ENCODE measurements at places on chromosomes 7 and 10.
A peak's percentile ranks its signal among the peaks of the same experiment; 100 is the strongest.

- no peak for DNase-seq
Observed at GRCh38 chr10:102612964-102613275, 31.4 kb upstream of the TRIM8 start.

DNA sequence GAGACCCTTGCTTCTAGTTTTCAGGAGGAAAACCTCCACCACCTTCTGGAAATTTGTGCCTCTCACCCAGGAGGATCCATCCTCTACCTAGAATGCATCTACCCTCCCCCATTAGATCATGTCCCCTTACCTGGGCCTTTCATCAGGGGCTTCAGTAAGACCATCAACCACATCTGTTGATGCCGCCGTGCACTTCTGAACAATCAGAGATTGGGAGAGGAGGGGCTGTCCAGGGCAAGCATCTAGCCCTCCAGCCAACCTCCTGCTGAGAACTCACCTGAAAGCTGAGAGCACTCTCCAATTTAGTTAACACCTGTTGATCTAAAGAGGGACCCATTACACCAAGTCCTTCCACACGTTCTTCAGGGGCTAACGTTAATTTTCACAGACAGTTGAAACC, 57.6 kb upstream of the PIK3CG start:
- DNase-seq = no peak

DNA sequence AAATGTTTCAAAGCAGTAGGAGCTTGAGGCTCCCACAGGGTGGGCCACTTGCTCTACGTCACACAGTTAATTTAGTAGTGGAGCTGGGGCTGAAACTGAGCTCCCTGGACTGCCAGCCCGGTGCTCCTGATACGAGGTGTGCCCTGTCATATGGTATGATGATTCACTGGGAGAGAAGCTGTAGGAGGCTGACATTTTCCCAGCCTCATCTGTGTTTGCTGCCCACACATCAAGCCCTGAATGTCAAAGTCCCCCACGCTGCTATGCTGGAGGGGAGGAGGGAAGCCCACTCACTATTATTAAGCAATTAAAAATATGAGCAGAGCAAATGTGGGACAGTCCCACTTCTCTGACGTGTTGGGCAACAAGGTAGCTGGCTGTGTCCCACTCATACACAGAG, 81.2 kb upstream of the SORCS3 start:
- no peak for DNase-seq

GRCh38 chr7:116518961-116519360, 5.9 kb upstream of the CAV1 start:
- DNase-seq = no peak

DNA sequence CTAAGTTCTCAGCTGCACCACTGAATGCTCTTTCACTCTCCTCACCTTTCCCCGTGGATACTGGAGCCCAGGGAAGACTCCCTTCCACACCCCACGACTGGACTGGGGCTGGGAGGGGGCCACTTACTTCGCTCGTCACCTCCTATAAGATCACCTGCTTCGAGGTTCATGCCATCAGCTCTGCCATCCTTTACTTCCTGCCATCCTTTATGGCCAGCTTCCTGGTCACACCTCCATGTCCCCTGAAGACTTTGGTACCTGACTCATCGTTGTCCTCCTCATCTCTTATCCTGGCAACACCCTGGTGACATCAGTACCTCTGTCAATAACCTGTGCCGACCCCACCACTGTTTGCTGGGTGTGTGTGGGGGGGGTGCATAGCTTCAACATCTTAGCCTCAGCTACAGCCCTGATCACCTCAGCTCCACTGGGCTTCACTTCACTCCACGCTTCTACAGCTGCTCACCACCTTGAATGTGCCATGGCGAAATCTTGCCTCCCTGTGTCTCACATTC, 8.7 kb upstream of the VDAC2 start:
- DNase-seq = no peak

DNA sequence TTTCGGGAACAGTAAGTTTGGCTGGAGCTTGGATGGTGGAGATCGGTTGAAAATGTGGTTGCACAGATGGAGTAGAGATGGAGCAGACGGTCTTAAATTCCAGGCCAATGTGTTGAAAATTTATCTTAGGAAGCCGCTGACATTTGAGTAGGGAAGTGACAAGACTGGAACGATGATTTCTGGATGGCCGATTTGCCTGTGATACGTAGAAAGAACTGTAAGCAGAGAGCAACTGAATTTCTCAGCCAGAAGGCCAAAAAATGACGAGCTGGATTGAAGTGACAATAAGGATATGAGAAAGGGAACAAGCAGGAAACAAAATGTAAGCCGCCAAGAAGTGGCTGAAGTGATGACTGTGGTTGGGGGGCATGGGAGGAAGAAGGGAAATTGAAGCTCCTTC, 687 bp upstream of the ARMC3 start:
- DNase-seq = no peak

GRCh38 chr10:73126343-73126742, 16.1 kb downstream of the NUDT13 start:
- DNase-seq = no peak

DNA sequence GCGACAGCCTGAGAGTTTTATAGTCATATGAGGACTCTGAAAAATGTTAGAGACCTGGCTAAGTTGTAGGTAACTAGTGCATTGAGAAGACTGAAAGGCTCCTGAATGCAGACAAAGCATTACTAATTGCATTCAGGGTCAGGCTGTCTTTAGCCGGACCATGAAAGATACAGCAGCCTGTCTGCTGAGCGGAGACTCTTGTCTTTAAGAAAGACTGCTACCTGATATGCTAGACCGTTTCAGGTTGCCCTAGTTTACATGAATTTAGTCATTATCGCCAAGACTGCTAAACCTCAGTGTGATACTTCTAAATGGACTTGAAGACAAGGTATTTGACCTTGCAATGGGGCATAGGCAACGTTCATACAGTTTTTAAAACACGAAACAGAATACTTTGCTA, 81.2 kb downstream of the BMPR1A start:
- DNase-seq = no peak

DNA sequence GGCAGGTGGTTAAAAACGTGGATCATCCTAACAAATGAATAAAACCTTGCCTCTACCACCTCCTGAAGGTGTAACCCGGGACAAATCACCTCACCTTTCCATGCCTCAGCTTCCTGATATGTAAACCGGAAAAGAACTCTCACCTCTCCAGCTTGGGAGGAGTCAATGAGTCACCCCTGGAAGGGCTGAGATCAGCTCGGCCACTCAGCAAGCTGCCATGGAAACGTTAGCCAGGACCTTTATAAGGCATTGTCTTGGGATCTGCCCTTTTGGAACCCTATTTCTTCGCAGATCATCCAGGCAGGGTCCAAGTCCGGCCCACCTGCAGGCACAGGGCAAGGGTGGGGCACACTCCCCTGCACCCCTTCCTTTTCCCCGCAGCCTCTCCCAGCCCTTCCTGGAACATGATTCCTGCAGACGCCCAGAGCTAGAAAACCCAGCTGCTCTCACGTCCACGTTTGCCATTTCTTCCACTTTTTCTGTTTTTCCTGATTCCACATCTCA, 81.6 kb upstream of the PFKP start:
- DNase-seq = peak; percentile 52

GRCh38 chr10:63633677-63634487, 112.7 kb downstream of the REEP3 start:
- peak; percentile 39 for DNase-seq

DNA sequence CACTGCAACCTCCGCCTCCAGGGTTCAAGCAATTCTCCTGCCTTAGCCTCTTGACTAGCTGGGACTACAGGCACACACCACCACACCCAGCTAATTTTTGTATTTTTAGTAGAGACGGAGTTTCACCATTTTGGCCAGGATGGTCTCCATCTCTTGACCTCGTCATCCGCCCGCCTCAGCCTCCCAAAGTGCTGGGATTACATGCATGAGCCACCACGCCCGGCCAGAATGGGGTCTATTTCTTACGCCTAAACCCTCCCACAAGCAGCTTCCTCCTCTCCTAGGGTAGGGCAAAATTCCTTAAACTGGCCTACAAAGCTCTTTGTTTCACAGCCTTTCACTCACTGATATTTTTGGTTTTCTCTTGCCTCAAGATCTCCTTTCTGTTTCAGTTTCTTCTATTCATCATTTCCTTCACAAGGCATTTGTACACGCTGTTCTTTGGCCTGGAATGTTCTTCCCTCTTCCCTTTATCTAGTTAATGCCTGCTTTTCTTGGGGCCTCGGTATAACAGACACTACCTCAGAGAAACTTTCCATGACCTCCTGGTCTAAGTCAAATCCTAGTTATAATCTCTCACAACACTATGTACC, 6.7 kb downstream of the CPEB3 start:
- no peak for DNase-seq

DNA sequence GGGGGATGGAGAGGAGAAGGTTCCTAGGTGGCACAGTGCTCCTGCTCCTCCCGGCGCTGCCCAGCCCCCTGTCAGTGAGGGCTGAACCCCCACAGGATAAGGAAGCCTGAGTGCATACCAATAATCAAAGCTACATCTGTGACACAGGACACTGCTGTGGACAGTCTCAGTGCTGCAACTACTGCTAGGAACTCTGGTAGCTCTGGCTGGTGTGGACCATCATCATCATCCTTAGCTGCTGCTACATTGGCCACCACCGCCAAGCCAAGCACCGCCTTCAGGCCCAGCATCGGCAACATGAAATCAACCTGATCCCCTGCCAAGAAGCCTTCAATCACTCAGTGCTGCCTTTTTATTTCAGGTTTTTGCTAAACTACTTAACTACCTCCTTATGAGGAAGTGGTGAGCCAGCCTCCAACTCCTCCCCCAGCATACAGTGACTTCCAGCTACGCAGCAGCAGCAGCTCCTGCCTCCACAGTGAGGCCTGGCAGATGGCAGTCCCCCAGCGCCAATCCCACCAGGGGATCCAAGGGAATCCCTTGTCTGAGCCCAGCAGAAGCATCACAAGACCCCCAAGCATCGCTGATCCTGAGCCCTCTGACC, 32.1 kb upstream of the SLC26A4 start:
- DNase-seq = no peak

- DNase-seq = no peak
Observed at GRCh38 chr7:71298378-71298777, 166.4 kb downstream of the GALNT17 start.

DNA sequence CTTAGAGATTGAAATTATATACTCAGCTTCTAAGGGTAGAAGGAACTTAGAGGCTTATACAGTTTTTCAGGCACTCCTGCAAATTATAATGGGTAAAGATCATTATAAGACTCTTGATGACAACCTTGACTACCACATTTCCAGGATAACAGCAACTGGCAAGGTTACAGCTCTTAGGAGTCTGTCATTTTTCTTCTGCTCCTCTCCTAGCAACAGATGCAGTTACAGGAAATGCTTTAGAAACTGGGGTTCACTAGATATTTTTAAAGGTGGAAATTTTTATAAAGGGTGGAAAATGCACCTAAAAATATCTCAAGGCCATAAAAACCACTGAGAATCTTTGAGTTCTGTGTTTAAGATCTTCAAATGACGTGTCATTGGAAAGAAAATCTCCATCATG, 185.8 kb downstream of the RELN start:
- DNase-seq = no peak

DNA sequence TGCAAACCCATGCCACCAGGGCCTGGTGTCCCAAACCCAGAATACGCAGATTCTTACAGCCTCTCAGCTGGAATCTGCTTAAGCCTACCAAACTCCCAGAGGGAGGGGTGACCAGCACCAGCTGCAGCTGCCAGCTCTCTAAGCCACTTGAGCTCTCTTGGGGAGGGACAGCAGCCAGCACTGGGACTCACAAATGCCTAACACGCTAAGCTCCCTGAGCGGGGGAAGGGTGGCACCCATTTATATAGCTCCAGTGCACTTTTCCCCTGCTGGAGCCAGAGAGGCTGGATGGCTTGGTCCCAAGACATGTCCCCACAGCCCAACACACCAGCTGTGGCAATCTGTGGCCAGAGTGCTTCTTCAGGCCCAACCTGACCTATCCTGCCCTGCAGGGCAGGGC, 326.8 kb upstream of the NRG3 start:
- no peak for DNase-seq
